ENCODE measurements at places on chromosomes 5 and 9.
A peak's percentile ranks its signal among the peaks of the same experiment; 100 is the strongest.

DNA sequence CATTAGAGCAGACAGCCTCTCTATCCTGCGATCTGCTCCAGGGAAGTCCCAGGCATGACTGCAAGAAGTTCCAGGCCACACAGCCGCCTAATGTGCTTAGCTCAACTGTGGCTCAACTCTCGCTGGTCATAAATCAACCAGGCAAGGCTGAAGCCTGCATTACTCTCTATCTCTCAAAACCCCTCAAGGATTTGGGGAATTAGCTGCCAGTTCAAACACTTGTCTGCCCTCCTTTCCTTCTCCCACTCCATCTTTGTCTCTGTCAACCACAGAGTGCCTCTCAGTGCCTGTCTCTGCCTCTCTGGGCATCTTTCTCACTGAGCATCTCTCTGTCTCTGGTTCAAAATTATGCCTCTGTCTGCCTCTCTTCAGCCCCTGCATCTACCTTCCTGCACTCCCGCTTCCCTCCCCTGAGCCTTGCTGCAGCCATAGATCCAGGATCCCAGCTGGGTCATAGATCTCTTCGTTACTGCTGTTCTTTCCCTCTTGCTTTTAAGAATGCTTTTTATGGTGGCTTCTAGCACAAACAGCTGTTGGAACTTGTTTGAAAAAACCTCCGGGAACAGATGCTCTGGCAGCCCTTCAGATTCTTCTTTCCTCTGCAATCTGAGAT, 27.9 kb upstream of the GALNT10 start:
- DNase-seq = peak; percentile 63

GRCh38 chr9:101350285-101350684, 34.5 kb downstream of the BAAT start:
- DNase-seq = no peak

- DNase-seq = no peak
Observed at GRCh38 chr9:110088099-110088498, 119.9 kb downstream of the C9orf152 start.

DNA sequence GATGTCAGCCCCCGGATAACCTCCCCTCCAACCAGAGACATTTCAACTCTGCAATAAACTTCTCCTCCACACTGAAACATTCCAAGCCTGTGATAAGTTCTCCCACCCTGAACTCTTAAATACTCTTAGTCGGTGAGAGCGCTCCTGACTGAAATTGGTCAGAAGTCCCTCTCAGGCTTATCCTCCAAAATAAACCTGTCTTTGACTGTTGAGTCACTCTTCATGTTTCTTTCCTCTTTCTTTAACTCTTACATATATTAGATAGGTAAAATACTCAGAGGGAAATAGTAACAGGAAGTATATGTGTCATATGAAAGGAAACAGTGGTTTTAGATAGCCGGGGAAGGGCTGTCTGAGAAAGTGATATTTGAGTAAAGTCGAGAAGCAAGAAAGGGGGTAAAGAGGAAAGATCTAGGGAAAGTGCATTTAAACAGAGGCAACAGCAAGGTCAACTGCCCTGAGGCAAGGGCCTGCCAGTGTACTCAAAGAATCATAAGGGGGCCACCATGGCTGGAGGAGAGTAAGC, 11.0 kb upstream of the FAM81B start:
- DNase-seq = no peak

DNA sequence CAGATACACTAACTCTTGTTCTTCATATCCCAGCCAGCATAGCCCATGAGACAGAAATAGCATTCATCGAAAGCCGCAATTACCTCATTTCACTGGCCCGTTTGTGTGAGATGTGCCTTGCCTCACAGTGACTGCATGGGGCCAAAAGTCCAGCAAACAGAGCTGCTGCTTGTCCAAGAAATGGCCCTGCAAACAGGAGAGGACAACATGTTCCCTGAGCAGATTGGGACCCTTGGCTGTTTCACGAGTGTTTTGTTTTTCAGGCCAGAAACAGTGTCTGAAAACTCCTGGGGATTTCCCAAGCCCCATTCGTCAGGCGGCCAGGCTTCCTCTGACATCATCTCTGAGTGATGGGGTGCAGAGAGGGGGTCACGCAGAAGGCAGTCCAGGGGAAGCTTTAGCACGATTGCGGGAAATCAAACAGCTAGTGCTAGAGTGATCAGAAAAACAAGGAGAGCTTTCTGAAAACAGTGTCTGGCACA, 503.6 kb upstream of the PAPPA start:
- no peak for DNase-seq
